ENCODE measurements at places on chromosomes 5 and 9. TPM values are rescaled to one million over a fixed set of nuclear protein-coding genes. Genes with fewer than 3 reads are reported as not detected.

Gene PCDHB3
- 9.1 TPM for total RNA-seq

DNA sequence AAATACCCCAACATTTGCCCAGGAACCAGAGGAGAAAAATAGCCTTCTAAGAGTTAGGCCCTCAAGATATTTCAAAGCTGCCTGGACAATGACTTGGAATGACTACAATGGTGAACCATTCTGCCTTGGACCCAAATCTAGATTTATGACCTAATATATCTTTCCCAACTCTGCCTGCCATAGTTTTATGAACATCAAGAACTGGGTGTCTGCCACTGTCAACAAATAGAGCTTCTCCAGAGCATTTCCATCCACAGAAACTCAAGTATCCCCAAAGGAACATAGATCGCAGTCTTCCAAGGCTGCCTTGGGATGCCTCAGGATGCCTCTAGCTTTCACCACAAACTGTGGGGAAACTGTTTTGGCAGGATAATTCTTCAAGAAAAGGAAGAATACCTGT is 48.2 kb upstream of the NFIB start:
- DNase-seq: no peak

DNA sequence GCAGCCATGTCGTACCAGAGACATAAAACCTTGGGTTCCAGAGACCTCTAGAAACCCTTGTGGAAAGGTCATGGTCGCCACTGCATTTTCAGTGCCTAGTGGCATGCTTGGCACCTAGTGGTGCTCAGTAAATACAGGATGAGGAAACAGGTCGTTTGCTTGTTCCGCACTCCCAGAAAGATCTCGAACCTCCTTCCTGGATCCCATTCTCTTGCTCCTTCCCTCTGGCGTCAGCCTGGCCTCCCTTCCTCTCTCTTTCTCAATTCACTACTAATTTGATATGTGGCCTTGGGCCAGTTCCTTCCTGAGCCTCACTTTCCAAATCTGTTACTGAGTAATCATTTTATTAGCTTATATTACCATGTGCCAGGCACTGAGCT is 4.4 kb downstream of the NDST1 start:
- DNase-seq: no peak

DNA sequence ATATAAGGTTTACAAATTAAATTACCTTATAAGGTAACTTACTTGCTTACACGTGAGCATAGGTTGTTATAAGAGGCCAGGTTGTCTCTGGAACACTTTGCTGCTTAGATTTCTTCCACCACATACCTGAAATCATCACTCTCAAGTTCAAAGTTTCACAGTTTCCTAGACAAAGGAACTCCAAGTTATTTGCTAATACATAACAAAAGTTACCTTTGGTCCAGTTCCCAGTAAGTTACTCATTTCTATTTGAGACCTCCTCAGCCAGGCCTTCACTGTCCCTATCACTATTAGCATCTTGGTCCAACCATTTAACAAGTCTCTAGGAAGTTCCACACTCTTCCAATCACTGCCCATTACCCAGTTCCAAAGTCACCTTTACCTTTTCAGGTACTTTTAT is 18.5 kb upstream of the UGT3A1 start:
- DNase-seq: no peak

Gene C9orf72
- 18.6 TPM for total RNA-seq

Gene FBP1
- 6.0 TPM for total RNA-seq

Gene KIF4B
- not detected for total RNA-seq

GRCh38 chr5:169691471-169691870 is 54.4 kb downstream of the DOCK2 start:
- DNase-seq: no peak

GRCh38 chr9:21465859-21466518 is 16.1 kb downstream of the IFNE start:
- no peak for DNase-seq

Gene TMEM215
- total RNA-seq: not detected

DNA sequence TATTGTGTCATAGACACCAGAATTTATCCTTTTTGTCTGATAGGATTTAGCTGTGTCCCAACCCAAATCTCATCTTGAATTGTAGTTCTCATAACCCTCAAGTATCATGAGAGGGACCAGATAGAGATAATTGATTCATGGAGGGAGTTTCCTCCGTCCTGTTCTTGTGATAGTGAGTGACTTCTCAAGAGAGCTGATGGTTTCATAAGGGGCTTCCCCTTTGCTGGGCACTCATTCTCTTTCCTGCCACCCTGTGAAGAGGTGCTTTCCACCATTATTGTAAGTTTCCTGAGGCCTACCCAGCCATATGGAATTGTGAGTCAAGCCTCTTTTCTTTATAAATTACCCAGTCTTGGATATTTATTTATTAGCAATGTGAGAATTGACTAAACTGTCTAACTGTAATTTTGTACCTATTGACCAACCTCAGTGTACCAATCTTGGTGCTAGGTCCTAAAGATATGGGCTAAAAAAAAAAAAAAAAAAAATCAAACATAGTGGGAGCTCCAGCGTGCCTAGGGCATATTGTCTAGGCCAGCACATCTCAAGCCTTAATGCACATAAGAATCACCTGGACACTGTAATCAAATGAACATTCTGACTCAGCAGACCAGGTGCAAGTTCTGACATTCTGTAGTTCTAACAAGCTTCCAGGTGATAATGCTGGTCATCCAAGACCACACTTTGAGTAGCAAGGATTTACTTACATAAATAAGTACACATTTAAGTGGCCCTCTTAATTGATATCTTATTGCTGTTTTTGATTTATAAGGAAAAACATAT is 30.5 kb downstream of the ST8SIA4 start:
- no peak for DNase-seq

- no peak for DNase-seq
Observed at GRCh38 chr5:1867815-1868143, 14.9 kb downstream of the IRX4 start.

Gene JAKMIP2
- total RNA-seq: 5.0 TPM

DNA sequence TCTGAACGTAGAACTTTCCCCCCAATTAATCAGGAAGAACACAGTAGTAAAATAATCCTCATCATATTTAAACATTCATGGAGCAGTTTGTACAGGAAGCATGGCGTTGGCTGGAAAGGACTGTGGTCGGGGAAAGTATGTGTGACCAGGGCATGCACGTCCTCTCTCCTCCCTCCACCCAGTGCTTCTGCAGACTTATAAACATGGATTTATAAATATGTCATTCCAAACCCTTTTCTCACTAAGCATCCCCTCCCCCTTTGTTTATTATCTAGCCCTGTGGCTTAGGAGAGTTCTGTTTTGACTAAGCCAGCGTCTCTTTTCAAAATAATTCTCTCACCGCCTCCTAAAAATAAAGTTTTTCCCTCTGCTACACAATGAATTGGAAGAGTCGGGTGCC is 70.4 kb upstream of the DAP start:
- no peak for DNase-seq

- DNase-seq: no peak
Observed at GRCh38 chr5:11322133-11322532, 561.1 kb upstream of the DAP start.

Gene FBLL1
- 4.5 TPM for total RNA-seq

- no peak for DNase-seq
Observed at GRCh38 chr5:91128604-91129003, 254.5 kb downstream of the ARRDC3 start.

Gene CBY3
- total RNA-seq: not detected

DNA sequence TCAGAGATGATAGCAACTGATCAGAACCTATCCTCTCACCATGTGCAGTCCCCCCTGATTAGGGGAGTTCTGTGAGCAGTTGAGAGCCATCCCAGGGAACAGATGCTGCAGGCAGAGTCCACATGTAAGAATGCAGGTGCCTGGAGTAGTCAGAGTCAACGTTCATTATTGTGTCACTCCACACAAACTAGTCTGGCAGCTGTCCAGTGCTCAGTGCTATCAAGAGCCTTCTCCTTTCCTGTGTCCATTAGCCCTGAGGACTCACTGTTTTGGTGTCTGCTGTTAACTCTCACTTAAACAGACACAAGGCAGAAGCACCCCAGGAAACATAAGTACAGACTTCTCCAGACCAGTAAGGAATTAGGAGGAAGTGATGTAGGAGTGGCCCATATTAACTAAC is 2.5 kb downstream of the SH3TC2 start:
- DNase-seq: no peak

DNA sequence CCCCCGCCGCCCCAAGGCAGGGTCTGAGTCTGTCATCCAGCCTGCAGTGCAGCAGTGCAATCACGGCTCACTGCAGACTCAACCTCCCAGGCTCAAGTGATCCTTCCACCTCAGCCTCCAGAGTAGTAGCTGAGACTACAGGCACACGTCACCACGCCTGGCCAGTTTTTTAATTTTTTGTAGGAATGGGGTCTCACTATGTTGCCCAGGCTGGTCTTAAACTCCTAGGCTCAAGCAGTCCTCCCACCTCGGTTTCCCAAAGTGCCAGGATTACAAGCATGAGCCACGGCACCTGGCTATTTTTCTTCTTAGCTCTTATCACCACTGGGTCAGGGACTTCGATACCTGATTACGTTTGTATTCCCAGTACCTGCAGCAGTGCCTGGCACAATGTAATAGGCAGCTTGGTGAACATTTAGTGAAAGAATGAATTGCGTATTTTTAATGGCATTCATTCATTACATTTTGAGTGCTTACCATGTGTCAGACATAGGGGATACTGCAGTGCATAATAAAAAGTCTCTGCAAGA is 10.3 kb downstream of the LARP1 start:
- no peak for DNase-seq

GRCh38 chr5:173513521-173513991 is 102.9 kb downstream of the BOD1 start:
- no peak for DNase-seq

Gene CEL
- total RNA-seq: 5.2 TPM

DNA sequence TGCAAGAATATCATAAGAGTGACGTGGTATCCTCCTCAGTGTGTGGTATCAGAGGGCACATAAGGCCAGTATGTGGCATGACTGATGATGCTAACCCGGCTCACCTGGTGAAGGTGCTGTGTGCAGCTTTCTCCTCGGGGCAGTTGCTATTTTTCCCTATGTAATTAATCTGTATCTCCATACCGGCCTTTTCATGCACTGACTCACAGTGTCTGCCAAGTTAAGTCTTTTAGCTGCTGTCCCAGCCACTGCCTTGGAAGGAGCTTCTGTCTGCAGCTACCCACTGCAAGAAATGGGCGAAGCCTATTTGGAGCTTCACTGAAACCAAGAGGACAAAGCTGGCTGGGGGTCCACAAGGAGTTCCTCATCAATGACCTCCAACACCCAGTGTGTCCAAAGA is 46.0 kb downstream of the NXNL2 start:
- no peak for DNase-seq

- DNase-seq: no peak
Observed at GRCh38 chr5:172423379-172424110, 30.8 kb downstream of the SH3PXD2B start.

DNA sequence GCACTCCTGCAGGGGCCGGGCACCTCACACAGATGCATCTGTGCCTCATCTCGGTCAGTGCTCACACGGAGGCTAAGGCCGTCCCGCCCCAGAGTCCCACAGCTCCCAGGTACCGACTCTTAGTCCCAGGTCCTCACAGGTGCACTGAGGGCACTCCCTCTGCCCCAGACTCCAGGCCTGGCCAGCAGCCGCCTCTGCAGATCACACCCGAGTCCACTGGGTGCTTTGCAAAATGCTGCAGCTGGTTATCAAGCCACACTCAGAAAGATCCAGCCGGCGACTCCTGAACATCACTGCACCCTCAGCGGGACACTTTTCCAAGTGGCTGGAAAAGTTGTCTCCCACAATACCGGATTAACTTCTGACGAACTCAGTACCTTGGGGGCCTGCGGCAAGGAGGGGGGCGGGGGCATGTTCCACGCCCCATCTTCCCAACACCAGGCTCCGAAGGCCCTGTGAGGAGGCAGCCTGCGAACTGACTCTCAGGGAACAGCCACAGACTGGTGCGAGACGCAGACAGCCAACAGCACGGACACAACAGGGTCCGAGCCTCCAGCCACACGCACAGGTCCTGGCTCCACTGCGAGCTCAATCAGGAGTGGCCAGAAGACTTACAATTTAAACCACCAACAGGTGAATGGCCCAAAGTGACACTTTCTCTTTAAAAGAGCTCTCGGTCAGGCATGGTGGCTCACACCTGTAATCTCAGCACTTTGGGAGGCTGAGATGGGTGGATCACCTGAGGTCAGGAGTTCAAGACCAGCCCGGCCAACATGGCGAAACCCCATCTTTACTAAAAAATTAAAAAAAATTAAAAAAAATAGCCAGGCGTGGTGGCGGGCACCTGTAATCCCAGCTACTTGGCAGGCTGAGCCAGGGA is 4.0 kb downstream of the BRD3 start:
- DNase-seq: no peak

- DNase-seq: no peak
Observed at GRCh38 chr9:85185486-85186217, 516.1 kb downstream of the NTRK2 start.

Gene ANKRD18A
- total RNA-seq: 2.2 TPM

DNA sequence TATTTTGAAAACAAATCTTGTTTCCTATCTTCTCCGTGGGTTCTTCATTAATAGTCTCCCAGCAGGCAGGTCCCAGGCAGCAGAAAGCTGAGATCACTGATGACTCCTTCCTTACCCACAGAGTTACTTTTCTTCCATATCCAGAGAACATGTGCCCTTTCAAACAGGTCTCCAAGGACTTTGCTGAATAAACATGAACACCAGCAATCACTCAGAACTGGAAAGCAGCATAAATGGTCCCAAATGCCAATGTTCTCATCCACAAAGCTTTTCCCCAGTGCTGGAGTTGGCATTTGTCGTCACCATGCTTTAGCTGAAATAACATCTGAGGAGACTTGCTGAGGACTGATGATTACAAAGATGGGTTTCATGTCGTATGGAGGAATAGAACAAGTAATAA is 134.0 kb downstream of the YIPF5 start:
- no peak for DNase-seq

Gene GRXCR2
- not detected for total RNA-seq

GRCh38 chr9:78677326-78677725 is 380.4 kb downstream of the PSAT1 start:
- DNase-seq: no peak

Gene PRDM9
- not detected for total RNA-seq

Gene OSMR
- total RNA-seq: 0.19 TPM

DNA sequence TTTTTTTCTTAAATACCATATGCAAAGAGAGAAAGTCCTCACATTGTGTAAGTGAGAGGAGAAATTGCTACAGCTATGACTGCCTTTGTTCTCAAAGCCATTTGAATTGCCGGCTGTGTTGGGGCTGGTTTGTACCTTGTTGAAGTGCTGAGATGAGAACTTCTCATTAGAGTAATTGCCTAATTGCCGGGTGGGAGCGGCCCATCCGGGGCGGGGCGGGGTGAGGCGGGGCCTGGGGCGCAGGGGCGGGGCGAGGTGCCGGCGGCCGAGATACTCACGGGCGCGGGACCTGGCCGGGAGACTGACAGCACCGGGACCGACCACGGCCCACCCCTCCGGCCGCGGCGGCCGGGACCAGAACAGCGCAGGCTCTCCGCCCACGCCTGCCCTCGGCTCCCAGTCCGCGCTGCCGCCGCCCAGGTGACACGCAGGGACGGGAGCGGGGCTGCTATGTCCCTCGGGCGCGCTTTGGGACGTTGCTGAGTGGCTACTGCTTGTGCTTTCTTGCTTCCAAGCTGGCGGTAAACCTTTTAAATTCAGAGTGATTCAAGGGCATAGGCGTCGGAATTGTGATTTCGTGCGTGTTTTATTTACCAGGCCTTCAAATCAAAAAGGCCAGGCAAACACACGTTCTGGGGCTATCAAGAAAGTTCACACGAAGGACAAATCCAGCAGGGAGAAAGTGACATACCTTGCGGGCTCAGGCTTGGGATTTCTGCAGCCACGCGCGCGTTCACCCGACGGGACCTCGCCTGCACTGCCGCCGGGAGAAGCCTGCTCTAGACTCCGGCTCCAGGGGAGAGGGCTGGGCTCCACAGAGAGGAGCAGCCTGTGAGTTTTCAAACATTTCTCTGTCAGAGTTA is 269.1 kb downstream of the FANCC start:
- peak; percentile 37 for DNase-seq

Gene SLC6A19
- 2.6 TPM for total RNA-seq

- DNase-seq: no peak
Observed at GRCh38 chr9:124038790-124039633, 27.4 kb downstream of the LHX2 start.
